Naive B cell (primary cell): ENCODE measurements at places on chromosomes 3 and 15. TPM values are rescaled to one million over a fixed set of nuclear protein-coding genes. Genes with fewer than 3 reads are reported as not detected.
A peak's percentile ranks its signal among the peaks of the same experiment; 100 is the strongest.

DNA sequence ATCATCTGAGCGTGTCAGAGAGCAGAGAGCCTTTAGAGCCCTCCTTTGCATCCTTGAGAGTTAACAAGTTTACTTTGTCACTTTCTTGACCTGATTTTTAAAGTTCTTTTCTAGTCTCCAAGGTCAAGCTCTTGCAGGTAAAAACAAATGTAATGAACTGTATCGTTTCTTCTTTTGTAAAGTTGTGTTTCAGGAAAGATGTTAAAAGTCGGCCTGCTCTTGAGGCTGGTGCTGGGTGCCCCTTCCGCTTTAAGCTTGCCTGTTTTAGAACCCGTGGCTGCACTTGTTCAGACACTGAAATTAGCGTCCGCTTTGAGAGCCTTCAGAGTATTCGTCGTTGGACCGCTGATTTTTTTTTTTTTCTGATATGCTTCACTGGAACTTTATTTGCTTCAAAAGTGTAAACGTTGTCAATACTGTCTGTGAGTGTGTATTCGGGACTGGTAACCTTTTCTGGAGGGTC is 52.6 kb upstream of the ULK4 start:
- H3K4me1 ChIP-seq, result peaks cover 67% of the 10 kb centered on the region
- H3K27ac ChIP-seq, result peak overlapping the region; percentile 95
- H3K27me3 ChIP-seq, result no peaks in the 10 kb centered on the region
- DNase-seq, result peak; percentile 42
- H3K36me3 ChIP-seq, result peaks cover 5% of the 10 kb centered on the region

The KLHL6 gene
- 5.0 TPM for polyA plus RNA-seq

DNA sequence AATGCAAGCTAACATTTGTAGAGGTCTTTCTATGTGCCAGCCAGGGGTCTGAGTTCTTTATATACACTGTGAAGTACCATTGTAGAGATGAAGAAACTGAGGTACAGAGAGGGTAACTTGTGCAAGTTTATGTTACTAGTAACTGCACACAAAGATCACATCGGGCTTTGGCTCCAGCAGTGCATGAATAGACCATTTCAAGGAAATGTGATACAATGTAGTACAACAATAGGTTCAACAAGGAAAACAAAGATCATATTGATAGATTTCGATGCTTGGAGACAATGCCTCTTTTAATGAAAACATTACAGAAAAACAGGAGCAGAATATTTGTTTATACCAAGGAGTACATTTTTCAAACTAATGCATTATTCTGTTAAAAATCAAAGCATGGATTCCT is 115.3 kb downstream of the POLR2M start:
- H3K4me1 ChIP-seq, result no peaks in the 10 kb centered on the region
- H3K27me3 ChIP-seq, result peaks cover 21% of the 10 kb centered on the region
- H3K27ac ChIP-seq, result no peak overlapping the region

The LSAMP gene
- polyA plus RNA-seq, result not detected

GRCh38 chr3:188000361-188000861 is 153.5 kb upstream of the LPP start:
- no peak for DNase-seq
- H3K4me3 ChIP-seq, result peak overlapping the region; percentile 59
- peak overlapping the region; percentile 92 for H3K27ac ChIP-seq
- peaks cover 20% of the 10 kb centered on the region for H3K4me1 ChIP-seq
- H3K27me3 ChIP-seq, result no peaks in the 10 kb centered on the region

- H3K36me3 ChIP-seq, result no peaks in the 10 kb centered on the region
- H3K27me3 ChIP-seq, result peaks cover 80% of the 10 kb centered on the region
- no peak overlapping the region for H3K4me3 ChIP-seq
- peaks cover 18% of the 10 kb centered on the region for H3K4me1 ChIP-seq
- DNase-seq, result no peak
Measured at GRCh38 chr3:169658311-169658931, 5.1 kb downstream of the MECOM start.

DNA sequence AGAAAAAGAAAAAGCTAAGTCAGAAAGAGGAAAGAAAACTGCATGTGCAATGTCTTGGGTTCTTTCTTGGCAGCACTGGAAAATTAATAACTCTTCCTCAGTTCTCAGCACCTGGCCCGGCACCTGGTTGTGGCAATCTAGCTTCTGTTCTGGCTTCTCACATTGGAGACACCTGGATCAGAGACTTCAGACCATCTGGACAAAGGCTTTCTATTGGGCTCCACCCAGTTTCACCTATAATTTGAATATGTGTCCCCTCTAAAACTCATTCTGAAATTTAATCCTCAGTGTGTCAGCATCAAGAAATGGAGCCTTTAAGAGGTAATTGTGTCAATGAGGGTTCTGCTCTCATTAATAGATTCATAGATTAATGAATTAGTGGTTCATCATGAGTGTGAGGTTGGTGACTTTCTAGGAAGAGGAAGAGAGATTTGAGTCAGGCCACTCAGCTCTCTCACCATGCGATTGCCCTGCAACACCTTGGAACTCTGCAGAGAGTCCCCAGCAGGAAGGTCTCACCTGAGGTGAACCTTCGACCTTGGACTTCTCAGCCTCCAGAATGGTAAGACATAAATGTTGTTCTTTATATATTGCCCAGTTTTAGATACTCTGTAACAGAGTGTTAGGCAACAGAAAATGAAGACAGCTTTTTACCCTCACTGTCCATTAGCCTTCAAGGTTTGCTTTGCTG is 679.9 kb downstream of the NTRK3 start:
- DNase-seq, result no peak
- H3K4me1 ChIP-seq, result no peaks in the 10 kb centered on the region
- H3K27me3 ChIP-seq, result no peaks in the 10 kb centered on the region

DNA sequence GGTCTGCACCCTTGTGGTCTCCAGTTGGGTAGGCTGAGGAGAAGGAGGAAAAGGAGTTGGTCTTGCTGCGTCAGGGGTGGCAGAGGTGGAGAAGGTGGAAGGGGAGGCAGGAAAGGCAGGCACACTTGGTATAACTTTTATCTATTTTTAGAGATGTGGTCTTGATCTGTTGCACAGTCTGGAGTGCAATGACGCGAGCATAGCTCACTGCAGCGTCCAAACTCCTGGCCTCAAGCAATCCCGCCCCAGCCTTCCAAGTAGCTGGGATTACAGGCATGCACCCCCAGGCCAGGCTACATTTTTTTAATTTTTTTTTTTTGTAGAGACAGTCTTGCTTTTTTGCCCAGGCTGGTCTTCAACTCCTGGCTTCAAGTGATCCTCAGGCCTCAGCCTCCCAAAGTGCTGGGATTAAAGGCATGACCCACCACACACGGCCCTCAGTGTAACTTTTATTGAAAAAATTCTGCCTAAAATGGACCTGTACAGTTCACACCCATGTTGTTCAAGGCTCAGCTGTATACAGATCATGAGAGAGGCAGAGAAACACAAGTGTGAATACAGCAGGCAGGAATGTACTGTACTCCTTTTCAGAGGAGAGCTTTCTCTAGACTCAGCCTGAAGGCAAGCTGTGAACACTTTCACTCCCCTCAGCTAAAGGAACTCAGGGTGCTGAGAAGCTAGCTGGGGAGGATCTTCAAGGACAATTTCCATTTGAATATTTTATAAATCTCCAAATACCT is 2.1 kb upstream of the RHOV start:
- H3K4me3 ChIP-seq, result no peak overlapping the region
- no peaks in the 10 kb centered on the region for H3K27me3 ChIP-seq
- no peak overlapping the region for H3K27ac ChIP-seq
- peaks cover 16% of the 10 kb centered on the region for H3K4me1 ChIP-seq
- no peaks in the 10 kb centered on the region for H3K36me3 ChIP-seq

- H3K36me3 ChIP-seq, result no peaks in the 10 kb centered on the region
- H3K27me3 ChIP-seq, result no peaks in the 10 kb centered on the region
- no peak for DNase-seq
Measured at GRCh38 chr15:41773332-41773728, 954 bp upstream of the MAPKBP1 start.

The MED12L gene
- 0.23 TPM for polyA plus RNA-seq

- peaks cover 24% of the 10 kb centered on the region for H3K4me1 ChIP-seq
- H3K27me3 ChIP-seq, result peaks cover 10% of the 10 kb centered on the region
- no peak overlapping the region for H3K4me3 ChIP-seq
- H3K36me3 ChIP-seq, result no peaks in the 10 kb centered on the region
Measured at GRCh38 chr15:98800437-98801233, 152.3 kb downstream of the IGF1R start.

The NAA50 gene
- 76.1 TPM for polyA plus RNA-seq

The ROPN1 gene
- polyA plus RNA-seq, result not detected

- H3K27ac ChIP-seq, result peak overlapping the region; percentile 51
- no peak for DNase-seq
- no peaks in the 10 kb centered on the region for H3K27me3 ChIP-seq
Measured at GRCh38 chr3:177150970-177151627, 46.2 kb downstream of the TBL1XR1 start.

- no peak for DNase-seq
- no peak overlapping the region for H3K27ac ChIP-seq
- H3K4me1 ChIP-seq, result peaks cover 7% of the 10 kb centered on the region
- H3K36me3 ChIP-seq, result peaks cover 70% of the 10 kb centered on the region
- no peaks in the 10 kb centered on the region for H3K27me3 ChIP-seq
- no peak overlapping the region for H3K4me3 ChIP-seq
Measured at GRCh38 chr3:158260392-158260791, 150.5 kb downstream of the RSRC1 start.

The LRRN1 gene
- polyA plus RNA-seq, result not detected

DNA sequence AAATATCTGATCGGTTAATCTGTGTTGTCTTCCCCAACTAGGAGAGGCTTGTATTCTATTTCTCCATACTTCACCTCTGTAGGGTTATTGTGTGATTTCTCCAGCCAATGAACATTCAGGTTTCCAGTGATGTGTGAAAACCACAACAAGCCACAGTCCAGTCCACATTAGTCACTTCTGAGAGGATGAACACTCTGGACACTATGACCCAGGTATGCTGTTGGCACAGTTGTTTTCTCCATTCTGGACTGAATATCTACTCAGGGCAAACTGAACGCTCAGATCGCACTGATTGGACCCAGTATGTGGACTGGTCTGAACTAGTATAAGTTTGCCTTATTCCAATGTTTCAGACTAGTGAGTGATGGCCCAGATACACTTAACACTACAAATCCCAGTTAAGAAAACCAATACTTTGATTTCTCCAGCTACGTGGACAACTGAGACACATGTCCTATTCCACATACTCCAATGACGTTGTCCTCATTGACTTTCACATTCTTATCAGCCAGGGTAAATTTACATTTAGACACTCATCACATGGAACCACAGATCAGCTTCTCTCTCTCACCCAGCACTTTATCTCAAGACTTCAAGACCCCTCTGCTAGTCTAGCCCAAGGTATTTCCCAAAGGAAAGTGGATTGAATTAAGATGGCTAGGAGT is 587.4 kb upstream of the SGO1 start:
- no peak overlapping the region for H3K27ac ChIP-seq
- no peak overlapping the region for H3K4me3 ChIP-seq
- no peaks in the 10 kb centered on the region for H3K4me1 ChIP-seq
- no peaks in the 10 kb centered on the region for H3K27me3 ChIP-seq
- no peaks in the 10 kb centered on the region for H3K36me3 ChIP-seq

The SLC22A14 gene
- polyA plus RNA-seq, result not detected

The CPOX gene
- 3.4 TPM for polyA plus RNA-seq

The GOLGA6L4 gene
- not detected for polyA plus RNA-seq

DNA sequence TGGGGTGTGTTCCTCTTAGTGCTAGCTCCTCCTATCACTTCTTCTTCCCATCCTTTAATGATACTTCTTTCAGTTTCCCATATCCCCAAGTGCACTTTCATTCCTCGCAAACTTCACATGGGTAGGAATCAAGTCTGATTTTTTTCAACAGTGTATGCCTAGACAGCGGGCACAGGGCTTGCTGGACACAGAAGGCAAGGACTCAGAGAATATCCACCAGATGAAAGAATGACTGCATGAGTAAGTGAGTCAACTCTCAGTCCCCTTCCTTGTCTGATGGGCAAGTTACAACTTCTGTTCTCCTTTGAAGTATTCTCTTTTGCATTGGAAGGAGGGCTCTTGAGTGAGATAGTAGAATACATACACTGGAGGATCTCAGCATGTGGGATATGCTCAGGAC is 3.1 kb upstream of the SQOR start:
- H3K27me3 ChIP-seq, result no peaks in the 10 kb centered on the region
- no peak overlapping the region for H3K4me3 ChIP-seq
- peaks cover 11% of the 10 kb centered on the region for H3K4me1 ChIP-seq
- DNase-seq, result no peak

DNA sequence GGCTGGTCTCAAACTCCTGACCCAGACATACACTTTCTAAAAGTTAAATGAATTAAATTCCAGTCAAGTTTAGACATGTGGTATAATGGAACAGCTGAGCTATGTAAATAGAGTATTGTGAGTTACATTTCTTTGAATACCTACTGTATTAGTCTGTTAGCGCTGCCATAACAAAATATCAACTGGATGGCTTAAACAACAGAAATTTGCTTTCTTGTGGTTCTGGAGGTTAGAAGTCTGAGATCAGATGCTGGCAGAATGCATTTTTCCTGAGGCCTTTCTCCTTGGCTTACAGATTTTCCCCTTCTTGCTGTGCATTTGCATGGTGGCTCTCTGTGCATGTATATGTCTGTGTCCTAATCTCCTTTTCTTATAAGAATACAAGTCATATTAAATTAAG is 101.5 kb upstream of the TGFBR2 start:
- DNase-seq, result no peak
- no peaks in the 10 kb centered on the region for H3K27me3 ChIP-seq
- H3K36me3 ChIP-seq, result no peaks in the 10 kb centered on the region
- no peak overlapping the region for H3K27ac ChIP-seq

The DGKG gene
- polyA plus RNA-seq, result not detected

The KNL1 gene
- polyA plus RNA-seq, result 1.6 TPM
